Left ventricle myocardium superior (tissue), 1 donor: ENCODE measurements at places on chromosomes 7 and 10.

- peak; percentile 49 for DNase-seq
Observed at GRCh38 chr10:22805304-22805703, 90.9 kb upstream of the PIP4K2A start.

DNA sequence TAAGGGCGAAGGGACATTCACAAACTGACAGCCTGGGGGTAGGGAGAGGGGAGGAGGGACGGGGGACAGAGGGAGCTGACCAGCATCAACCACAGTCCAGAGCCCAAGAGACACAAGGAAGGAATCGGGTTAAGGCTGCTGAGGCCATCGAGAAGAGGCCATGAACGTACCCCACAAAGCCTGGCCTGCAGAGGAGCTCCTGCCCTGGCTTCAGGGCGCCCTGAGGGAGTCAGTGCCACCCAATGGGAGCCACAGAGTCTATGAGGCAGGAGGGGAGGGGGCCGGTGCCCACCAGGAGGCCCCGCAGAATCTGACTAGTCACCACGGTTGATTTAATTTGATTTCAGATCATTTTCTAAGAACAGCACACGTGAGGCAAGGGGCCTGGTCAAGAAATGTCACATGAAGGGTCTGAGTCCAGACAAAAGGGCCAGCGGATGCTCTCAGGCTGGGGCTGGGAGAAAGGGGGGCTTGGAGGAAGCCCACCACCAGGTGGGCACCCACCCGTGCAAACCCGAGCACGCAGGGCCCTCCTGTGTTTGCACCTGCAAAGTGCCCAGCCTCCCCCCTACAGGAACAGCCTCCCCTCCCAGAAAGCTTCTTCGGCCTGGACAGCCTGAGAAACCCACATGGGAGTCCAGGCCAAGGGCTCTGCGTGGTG is 40.4 kb downstream of the CAMK2B start:
- DNase-seq: peak; percentile 20

- DNase-seq: no peak
Observed at GRCh38 chr10:116771959-116772585, 29.7 kb upstream of the HSPA12A start.

GRCh38 chr7:33500703-33501701 is 371.6 kb downstream of the BBS9 start:
- DNase-seq: no peak

DNA sequence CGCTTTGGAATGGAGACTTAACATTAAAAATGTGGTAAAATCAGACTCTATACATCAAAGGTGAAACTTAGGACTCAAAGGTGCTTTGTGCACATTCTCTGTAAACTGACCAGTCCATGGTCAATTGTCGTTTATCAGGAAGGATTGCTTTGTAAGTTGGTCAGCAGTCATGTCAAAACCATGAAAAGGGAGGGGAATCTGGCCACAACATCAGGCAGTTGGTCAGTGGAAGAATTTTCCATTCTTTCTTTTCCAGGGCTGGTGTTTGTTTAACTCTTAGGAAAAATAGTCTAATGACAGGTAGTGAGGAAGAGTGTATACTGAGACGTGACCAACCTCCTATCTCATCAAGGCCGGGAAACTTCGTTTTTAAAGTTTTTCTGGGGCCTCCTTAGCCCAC is 226.5 kb downstream of the ADK start:
- no peak for DNase-seq

GRCh38 chr7:150385302-150385723 is 6.2 kb downstream of the ZNF775 start:
- no peak for DNase-seq

DNA sequence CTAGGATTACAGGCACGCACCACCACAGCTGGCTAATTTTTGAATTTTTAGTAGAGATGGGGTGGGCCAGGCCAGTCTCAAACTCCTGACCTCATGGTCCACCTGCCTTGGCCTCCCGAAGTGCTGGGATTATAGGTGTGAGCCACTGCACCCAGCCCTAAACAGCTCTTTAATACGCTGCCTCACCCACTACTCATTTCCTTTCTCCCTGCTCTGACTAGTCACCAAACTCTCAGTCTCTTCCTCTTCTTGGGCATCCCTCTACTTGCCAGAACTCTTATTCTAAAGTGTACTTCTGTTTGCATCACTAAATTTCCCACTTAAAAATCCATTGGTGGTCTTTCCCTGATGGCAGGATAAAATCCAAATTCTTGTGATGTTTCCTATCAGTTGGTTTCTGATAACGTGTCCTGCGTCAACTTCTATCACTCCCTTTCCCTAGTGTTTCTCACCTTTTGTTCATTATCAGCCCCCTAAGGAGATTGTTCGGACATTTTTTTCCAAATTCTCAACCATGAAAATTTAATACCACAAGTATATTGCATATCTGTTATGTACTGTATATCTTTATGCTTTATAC is 124.7 kb downstream of the CUBN start:
- DNase-seq: no peak

- no peak for DNase-seq
Observed at GRCh38 chr10:43173120-43173519, 34.9 kb downstream of the CSGALNACT2 start.

DNA sequence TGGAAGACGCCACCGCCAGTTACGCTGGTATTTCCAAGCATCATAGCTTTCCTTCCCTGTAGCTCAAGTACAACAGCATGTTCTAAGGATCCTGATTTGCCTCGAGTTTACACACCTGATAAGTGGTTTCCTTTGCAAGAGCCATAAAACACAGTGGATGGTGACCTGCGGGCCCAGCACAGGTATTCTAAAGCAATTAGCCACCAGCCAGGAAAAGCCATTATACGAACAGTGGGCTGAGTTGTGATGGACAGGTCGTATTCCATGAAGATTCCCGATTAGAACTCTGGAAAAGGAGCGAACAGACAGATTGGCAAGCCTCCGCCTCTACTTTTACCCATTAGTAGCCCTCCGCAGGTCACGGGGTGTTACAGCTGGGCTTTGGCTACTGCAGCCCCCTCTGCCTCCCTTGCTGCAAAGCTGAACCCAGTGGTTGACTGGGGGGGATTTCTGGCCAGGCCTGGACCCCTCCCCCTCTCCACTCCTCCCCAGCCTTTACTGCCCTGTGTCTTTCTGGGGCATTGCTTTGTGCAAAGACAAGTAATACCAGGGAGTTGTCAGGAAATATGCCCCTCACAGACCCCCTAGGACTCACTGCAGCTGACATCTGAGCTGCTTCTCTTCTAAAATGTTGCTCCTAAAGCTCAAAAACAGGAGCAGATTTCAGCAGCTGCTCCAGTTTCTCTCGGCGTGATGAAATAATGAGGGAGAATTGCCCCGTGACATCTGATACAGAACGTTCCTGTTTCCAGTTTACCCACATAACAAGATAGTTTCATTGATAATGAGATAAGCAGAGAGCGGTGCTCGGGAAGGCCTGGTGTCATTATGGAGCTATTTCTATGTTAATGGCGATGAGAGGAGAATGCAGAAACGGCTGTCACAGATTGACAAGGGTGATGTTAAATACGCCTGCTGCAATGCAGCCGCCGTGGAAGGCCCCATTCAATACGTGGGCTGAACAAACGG is 214.4 kb downstream of the CCSER2 start:
- DNase-seq: no peak

GRCh38 chr10:18759575-18759974 is 100.3 kb downstream of the ARL5B start:
- DNase-seq: no peak

- no peak for DNase-seq
Observed at GRCh38 chr10:72162978-72163377, 52.8 kb upstream of the ANAPC16 start.

GRCh38 chr10:21413680-21414079 is 111.8 kb downstream of the SKIDA1 start:
- DNase-seq: no peak
